ENCODE measurements at places on chromosomes 7 and 10.

DNA sequence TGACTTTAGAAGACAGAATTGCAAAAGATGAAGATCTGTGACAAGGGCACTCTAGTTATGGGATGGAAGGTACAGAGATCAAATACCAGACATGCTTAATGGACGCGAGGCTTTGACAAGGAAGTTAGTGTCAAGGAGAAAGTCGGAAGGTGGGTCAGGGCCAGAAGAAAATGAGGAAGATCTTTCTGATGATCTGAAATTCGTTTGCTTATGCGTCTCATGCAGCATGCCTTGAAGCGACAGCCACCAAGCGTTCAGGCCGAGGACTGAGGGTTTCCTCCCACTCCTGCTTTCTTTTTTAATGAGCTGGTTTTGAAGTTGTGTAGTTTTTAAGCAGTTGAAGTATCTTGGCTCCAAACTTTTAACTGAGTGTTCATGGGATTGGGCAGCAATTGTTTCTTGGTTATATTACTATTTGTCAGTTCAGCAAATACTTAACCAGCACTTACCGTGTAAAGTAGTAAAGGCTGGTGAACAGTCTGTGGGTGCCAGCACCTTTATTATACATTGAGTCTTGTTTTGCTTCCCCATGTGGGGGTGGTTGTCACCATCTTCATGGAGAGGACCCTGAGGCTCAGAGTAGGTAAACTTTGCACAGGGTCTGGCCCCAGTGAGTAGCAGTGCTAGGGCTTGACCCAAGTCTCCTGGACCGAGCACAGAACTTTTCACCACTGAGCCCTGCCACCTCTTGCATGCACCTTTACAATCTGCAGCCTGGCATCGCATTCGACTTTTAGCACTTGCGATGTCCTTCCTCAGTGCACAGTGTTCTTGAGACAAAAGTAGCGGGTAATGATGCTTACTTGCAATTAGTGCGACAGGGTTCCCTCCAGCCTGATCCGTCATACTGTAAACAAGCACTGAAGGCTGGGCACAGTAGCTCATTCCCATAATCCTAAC, 14.3 kb upstream of the BHLHA15 start:
- no peak for DNase-seq

DNA sequence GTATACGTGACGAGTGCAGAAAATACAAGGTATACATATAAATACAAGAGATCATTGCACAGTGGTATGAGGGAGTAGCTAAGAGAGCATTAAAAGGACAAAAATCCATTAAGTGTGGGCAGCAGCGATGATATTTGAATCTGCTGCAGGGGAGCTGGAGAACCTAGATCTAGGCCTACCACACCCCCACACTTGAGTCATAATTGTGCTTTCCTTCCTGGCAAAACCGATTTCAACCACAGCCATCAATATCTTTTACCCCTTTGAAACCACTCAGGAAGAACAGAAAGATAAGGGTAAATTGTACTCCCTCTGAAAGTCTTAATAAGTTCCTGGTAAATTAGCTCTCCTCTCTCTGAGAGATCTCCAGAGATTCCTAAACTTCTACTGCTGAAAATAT, 345.0 kb downstream of the SORCS1 start:
- DNase-seq: no peak

- DNase-seq: peak; percentile 75
Measured at GRCh38 chr10:63976538-63976937, 455.3 kb downstream of the REEP3 start.

- DNase-seq: no peak
Measured at GRCh38 chr10:48811917-48812316, 127.2 kb downstream of the WDFY4 start.

- DNase-seq: no peak
Measured at GRCh38 chr7:76507723-76508406, 2.5 kb upstream of the UPK3B start.

GRCh38 chr10:43322331-43322730, 49.1 kb upstream of the FXYD4 start:
- DNase-seq: no peak

GRCh38 chr7:130369831-130370550, 10.3 kb upstream of the CPA1 start:
- DNase-seq: no peak

DNA sequence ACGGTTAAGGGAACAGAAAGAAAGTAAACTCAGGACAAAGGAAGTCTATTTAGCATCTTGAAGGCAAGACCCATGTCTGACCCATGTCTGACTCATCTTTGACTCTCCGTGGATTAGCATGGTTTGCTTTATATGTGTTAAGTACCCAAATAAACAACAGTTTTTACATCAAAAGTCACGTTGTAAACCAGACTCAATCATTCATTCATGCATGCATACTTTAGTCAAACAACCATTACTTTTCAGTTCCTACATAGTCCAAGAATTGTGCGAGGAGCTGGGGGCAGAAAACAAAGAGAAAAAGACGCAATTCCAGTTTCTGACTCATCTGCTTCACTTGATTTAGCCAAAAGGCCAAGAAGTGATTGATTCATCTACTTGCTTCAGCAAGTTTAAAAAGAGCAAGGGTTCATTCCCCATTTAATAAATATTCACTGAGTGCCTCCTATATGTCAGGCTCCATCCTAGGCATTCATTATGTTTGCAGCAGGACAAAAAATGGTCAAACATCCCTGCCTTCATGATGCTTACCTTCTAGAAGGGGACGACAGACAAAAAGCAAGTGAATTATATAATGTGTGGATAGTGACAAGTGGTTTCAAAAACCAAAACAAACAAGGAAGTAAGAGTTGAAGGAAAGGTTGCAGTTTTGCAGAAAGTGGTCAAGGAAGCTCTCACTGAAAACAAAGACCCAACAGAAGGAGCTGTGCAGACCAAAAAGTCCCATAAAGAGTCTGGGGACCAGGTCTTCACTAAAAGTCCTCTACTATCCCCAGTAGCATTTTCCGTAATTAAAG, 116.2 kb downstream of the FAM107B start:
- no peak for DNase-seq

DNA sequence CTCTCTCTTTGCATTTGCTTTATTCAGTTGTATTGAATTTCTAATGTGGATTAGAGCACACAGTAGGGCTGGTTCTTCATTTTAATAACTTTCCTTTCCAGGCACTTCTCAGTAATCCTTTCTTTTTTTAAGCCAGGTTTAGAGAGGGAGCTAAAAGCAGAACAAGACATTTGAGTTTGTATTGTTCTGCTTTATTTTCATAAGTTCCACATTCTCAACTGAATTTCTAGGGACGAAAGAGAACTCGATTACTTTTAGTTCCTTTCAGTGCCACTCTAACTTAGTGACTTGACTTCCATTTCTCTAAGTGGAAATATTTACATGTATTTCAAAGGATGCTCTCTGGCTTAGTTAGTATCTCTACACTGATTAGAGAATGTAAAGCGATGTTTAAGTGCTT, 145.6 kb downstream of the EXOC4 start:
- DNase-seq: no peak

GRCh38 chr10:52391927-52392602, 78.0 kb downstream of the DKK1 start:
- DNase-seq: no peak

GRCh38 chr10:59888781-59889435, 17.4 kb downstream of the CCDC6 start:
- DNase-seq: no peak

DNA sequence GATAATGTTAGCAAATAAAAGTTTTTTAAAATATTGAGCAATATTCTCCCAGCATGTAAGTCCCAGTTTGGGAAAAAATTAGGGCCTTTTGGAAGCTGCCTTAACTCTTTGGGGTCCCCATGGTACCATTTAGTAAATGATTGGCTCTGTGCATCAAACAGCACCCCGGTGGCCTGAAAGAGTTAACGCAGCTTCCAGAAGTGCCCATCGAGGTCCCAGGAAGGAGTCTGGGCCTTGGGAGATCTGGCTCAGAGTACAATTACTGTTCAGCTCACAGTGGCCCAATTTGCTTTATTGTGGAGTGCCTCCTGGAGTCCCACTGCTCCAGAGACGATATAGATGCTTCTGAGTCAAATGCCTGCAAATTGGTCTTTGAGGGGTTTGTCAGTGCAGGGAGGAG, 31.7 kb downstream of the WDFY4 start:
- DNase-seq: no peak

DNA sequence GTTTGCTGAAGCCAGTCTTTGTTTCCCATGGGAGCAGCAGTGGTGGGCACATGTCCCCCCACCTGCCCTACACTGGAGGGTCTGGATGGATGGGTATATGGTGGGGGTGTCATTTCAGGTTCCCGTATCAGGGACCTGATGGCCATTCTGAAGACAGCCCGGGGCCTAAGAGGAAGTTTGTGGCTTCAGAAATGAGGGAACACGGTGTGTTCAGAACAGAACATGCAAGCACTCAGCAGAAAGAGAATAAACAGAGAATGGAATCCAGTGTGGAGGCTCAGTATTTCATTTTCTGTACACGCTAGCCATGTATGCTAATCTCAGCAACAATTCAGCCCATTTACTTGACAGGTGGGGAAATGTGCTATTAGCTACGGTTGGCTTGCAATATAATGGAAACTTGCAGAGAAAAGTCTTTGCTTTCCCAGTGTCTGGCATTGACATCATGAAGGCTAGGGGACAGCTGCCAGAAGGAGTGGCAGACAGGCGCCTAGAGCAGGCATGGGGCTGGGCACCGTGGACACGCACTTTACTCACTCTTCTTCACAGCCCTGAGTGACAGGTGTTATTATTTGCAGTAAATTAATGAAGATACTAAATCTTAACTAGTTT, 98.6 kb downstream of the ELMO1 start:
- DNase-seq: no peak

DNA sequence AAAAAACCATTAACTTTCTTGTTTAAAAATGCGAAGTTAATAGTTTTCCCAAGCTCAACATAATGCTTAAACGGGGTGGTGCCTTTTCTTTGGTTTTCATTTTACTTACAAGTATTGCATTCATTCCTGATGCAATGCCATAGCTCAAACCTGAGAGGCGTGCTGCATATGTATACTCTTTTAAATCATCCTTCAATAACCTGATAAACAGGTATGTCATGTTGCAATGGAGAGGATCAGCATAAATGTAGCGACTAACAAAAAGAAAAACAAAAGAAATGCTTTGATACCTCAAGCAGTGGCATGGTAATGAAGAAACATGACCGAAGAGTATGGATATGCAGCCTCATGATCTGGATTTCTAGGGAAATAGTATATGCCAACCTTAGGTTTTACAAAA, 95.4 kb downstream of the IDE start:
- DNase-seq: no peak

- DNase-seq: no peak
Measured at GRCh38 chr7:26549281-26549944, 257.8 kb downstream of the SNX10 start.

DNA sequence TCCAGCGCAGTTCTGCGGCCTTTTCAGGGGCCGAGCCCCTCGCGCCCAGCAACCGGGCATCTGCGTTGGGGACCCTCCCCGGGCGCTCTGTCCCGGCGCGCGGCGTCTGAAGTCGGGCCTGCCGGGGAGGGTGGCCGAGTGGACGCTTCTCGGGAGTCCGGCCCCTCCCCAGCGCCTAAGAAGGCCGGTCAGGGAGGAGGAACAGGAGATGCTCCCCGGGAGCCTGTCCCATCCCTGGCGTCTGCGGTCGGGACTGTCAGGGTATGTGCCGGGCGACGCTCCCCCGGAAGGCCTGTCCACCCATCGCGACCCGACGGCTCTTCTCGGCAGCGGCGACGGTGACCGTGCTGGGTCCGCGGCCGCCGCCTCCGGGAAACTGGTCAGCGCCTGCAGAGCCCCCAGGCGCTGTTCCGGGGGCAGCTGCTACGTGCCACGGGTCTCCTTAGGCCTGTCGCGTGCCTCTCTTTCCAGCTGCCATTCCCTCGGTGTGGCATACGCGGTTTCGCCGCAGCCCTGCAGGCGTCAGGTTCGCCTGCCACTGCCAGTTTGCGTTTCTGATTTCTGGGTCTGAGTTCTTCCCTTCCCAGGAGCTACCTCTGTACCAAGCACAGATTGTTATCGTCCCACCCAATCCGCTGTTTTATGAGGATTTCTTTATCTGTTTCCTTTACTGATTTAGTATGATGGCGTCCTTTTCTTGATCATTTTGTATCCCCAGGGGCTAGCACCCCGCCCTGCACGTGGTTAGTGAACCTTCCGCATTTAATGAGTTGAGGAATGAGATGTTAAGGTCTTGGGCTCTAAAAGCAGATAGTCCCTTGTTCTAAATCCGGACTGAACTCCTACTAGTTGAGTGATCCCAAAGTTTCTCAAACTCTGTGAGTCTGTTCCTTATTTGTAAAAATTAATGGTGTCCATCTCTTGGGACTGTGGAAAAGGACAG, 782 bp downstream of the IFIT5 start:
- DNase-seq: peak; percentile 46

GRCh38 chr7:10474048-10474447, 499.6 kb upstream of the PHF14 start:
- DNase-seq: no peak

GRCh38 chr7:158401826-158402225, 185.8 kb downstream of the PTPRN2 start:
- DNase-seq: no peak

- DNase-seq: no peak
Measured at GRCh38 chr7:34845666-34846361, 187.8 kb downstream of the NPSR1 start.

- DNase-seq: no peak
Measured at GRCh38 chr10:43570971-43571370, 3.4 kb downstream of the ZNF239 start.

- DNase-seq: peak; percentile 24
Measured at GRCh38 chr10:49518982-49519578, 19.8 kb downstream of the ERCC6 start.

DNA sequence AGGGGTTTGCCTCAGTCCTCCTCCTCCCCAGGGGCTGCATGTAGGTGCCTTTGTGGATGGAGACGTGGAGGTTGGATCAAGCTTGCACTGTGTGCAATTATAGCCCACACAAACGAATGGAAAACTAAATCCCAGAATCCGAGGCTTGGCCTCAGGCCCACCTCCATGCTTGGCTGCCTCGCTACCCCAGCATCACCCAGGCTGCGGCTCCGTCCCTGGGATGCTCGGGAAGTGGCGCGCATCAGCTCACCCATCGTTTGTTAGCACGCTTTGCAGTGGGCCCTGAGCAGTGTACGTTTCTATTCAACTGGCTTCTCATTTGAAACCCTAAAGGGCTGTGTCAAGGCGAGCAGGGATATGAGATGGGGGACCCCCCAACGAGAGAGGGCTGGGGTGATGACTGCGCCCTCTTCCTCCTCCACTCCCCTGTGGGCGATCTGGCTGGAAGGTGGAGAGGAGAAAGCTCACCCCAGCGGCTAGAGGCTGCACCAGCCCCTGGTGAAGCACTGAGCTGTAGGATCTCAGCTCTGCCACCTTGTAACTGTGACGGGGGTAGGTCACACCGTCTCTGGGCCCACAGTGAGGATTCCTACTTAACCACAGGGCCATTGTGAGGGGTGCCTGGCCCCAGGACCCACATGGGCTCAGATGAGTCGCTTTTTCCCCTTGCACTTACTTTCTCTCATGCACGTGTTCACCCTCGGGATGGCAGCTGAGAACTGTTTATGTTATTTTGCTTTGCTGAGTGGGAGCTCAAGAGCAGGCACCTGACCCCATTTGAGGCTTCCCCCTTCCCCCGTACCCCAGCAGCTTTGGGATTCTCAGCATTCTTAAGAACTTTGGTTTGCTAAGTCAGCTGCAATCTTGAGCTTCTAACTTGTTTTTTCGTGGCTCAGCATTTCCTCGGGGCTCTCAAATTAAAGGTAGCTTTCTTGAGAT, 12.7 kb upstream of the BTBD16 start:
- DNase-seq: no peak
